Suppressor macrophage treated with lipopolysaccharide for 4 hours (primary cell): ENCODE measurements at places on chromosomes 5 and 9.
A peak's percentile ranks its signal among the peaks of the same experiment; 100 is the strongest.

DNA sequence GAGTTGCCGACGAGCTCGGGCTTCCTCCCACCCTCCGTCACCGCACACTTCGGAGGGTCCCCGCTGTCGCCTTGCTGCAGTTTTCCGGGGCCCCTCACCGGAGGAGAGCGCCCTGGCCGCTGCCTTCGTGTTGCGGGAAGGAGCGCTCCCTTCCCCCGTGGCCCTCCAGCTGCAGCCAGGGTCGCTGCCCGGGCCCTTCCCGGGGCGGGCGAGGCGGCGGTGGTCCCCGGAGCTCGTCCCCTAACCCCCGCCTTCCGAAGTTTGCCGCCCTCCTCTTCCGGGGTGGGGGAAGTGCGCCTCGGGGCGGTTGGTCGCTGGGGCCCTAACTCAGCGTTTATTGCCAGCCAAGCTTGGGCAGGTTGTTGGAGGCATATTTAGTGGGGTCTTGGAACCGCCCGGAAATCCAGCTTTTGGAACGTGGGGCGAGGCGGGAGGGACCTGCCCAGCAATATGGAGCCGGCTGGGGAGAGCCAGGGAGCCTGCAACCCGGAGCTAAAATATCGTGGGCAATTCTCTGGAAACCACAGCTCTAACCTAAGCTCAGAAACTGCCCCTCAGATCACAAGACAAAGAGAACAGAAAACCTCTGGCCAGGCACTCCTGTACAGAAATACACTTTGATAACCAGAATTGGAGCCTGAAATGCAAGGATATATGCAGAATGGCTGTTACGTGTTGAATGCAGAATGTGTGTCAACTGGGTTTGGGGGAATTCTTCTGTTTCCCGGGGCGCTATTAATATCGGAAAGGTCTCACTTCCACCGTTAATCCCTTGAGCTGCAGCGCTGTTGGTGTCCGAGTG is 890 bp downstream of the PIK3R1 start:
- peak; percentile 45 for DNase-seq

DNA sequence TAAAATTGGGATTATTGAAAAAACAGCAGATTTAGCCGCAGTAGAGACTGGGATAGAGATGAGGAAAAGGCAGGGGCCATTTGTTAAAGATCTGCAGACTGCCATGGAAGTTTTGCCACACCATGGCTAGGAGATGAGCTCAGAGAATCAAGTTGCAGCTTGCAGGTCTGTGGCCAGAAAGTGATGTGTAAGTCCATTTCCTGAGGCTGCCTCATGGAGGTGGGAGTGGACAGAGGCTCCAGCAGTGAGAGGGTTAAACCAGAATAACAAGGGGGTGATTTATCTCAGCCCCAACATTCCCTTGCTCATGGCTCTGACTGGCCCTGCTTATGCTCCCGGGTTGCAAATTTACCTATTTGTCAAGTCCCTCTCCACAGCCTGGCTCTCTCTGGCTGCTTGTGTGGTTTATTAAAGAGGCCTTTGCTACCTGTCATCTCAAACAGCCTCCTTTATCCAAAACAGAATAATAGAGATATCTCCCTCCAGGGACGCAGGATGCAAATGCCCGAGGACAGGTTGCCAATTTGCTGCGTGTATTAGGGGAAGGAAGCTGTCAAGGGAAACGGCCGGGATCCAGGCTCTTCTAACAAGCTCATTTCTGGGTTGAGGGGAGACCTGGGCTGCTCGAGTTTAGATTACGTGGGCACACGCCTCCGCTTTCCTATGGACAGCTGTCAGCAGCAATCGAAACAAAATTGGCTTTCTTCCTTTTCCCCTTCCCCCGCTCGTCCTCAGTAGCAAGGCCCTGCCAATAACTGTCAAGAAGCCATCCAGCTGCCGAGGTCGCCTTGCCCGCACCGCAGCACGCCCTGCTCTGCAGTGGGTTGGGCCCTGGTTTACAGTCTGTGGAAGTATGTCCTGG is 72.8 kb upstream of the PITX1 start:
- no peak for DNase-seq

GRCh38 chr5:15689836-15690235 is 189.9 kb downstream of the FBXL7 start:
- no peak for DNase-seq

GRCh38 chr5:40911266-40911665 is 2.0 kb downstream of the C7 start:
- no peak for DNase-seq

GRCh38 chr5:32202394-32202793 is 28.3 kb upstream of the GOLPH3 start:
- DNase-seq, result peak; percentile 42

DNA sequence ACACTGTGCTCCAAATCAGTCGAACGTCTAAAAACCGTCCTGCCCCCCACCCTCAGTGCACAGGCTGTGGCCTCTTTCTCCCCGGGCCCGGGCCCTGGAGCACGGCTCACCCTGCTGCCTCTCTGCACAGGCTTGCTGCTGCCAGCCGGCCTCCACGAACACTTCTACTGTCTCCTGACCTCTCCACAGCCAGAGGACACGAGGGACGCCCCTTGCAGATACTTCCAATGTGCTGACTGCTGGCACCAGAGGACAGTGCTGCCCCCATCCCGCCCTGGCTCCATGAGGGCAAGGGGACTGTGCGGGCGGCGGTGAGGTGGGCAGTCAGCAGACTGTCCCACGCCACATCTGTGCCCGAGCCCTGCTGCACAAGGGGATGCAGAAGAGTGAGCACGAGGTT is 174.8 kb downstream of the COL23A1 start:
- no peak for DNase-seq

- DNase-seq, result peak; percentile 99
These were observed 4.4 kb downstream of the SLC25A25 start for GRCh38 chr9:128072144-128073021.

- DNase-seq, result no peak
These were observed 2.0 kb downstream of the OR1J1 start for GRCh38 chr9:122475717-122476116.

GRCh38 chr9:137813167-137813566 is 64.4 kb upstream of the CACNA1B start:
- no peak for DNase-seq

- no peak for DNase-seq
These were observed 48.9 kb downstream of the AHRR start for GRCh38 chr5:370311-370958.

GRCh38 chr9:116494815-116495634 is 192.1 kb upstream of the TRIM32 start:
- DNase-seq, result peak; percentile 42

DNA sequence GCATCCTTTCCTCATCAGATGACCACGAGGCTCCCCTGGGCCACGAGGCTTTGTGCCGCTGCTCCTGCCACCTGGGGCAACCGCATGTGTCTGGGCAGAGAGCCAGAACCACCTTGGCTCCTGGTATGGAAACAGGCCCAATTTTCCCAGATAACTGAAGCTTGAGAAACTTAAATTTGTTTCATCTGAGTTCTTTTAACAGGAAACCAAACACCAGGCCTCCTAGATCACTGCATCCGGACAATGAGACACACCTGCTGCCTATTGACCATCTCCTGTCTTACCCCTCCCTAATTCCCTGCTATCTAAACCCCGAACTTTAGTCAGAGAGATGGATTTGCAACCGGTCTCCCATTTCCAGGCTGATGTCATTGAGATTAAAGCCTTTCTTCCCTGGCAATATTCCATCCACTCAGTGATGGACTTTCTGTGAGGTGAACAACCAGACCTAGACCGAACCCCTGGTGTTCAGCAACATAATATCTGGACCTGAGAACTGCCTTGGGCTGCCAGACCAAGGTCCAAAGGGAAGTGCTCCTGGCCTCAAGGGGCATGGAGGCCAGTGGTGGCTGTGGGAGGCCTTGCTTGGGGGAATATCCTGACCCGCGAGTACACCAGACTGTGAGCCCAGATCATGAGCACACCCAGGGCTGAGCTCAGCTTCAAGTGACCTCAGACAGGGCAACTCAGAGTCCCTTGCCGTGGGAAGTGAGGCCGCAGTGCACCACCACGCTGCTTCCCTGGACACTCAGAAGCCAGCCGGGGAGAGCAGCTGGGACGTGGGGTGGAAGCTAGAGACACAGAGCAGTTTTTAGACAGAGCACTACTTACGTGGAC is 199.7 kb downstream of the HSPA4 start:
- no peak for DNase-seq

- no peak for DNase-seq
These were observed 215.0 kb downstream of the SEMA6A start for GRCh38 chr5:116359592-116359991.

DNA sequence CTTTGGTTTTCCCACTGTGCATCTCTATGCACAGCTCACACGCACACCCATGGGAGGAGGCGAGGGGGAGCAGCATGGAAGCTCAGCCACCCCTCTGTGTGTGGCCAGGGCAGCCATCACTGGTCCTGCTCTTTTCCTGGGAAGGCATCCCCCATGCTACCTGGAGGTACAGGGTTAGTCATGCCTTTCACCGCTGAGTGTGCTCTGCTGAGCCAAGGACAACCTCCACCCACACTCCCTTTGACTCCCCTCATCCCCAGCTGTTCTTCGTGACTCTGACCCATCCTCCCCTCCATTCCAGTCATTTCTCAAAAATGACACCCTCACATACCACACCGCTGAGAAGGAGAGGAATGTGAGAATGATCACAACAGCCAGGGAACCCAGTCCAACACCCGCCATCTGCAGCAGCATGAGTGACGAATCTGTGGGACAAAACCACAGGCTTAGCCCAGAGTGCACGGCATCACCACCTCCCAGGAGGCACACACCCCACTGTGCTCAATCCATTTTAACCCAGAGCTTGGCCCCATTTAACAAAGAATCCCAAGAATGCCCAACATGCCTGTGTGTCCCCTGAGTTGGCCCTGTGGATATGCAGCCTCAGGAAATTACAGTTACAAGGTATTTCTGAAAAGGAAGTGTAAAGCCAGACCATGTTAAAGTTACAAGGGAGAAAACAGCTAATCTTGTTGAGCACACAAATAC is 133.4 kb downstream of the SUSD1 start:
- DNase-seq, result no peak

DNA sequence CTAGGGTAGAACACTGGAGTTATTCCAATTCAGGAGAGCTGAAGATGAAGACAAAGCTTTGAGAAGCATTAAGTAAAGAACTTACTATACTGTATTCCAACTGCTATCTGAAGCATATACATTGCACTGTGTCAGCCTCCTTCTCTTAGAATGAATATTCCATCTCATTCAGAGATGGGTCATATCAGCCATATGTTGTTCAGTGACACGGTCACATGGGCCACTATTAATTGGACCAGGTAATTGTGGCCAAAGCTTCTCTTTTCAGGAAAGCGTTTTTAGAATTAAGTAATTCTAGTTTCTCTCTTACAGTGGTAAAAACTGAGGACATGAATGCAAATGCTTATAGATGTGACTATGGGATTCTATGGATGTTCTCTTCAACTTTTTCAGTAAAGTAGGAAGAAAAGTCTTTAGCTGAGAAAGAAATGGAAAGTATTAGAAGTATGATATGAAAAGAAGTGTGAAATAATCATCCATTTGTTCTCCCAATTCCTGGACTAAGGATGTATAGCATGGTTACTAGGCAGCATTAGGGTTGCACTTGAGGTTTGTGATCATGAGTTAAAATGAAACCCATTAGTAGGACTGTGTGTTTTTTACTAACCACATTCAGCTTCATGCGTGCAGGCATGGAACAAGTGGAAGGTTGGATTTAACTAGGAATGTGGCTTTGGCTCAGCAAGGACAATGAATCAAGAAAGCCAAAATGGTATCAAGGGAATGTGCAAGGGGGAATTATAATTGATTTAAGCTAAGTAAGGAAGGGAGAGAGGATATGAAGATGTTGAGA is 40.9 kb downstream of the CETN3 start:
- no peak for DNase-seq

- no peak for DNase-seq
These were observed 39.3 kb downstream of the SECISBP2 start for GRCh38 chr9:89357331-89358197.

GRCh38 chr5:126947146-126948010 is 83.0 kb downstream of the MARCHF3 start:
- no peak for DNase-seq

- DNase-seq, result no peak
These were observed 499.2 kb upstream of the COX7C start for GRCh38 chr5:86118542-86118941.

- DNase-seq, result no peak
These were observed 221.6 kb upstream of the SLC30A5 start for GRCh38 chr5:68872088-68872839.

DNA sequence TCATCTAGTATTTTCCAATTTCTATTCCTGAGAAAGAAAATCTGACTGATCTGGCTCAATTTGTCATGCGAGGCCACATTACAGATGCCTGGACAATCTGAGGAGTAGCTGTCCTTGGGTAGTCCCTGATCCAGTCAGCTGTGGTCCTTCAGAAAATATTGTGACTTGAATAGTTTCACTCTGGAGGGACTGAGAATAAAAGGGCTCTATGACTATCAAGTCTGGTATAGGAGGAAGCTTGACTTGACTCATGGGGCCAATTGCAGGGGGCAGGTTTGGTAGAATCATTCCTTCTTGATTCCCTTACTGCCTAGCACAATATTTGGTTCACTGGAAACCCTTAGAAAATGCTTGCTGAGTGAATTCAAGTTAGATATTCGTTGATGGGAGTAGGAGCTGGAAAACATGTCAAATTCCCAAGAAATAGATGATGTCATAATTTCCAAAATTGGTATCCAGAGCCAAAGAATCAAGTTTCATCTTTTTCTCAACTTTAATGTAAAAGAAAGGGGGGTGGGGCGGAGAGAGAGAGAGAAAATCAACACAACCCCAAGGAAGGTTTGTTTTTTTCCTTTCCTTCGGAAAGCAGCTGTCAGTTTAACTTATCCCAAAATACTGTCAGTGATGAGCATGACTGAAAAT is 32.4 kb upstream of the STX17 start:
- no peak for DNase-seq

DNA sequence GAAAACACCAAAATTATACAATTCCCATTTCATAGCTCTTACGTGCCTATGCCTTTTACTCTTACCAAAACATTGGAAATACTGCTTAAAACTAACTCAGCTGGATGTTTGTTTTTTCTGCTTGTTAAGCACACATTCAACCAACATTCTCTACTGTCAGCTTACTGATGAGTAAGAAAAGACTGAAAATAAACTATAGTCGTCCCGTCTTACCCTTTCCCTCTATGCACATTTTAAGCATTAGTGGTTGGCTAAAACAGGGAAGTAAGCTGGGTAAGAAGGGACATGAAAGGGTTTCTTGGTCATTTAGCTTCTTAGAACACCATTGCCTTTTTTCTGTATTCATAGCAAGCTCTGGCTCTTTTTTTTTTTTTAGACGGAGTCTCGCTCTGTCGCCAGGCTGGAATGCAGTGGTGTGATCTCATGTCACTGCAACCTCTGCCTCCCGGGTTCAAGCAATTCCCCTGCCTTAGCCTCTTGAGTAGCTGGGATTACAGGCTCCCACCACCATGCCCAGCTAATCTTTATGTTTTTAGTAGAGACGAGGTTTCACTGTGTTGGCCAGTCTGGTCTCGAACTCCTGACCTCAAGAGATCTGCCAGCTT is 232.1 kb upstream of the PCSK5 start:
- DNase-seq, result no peak

GRCh38 chr5:9776525-9776924 is 146.4 kb upstream of the TAS2R1 start:
- DNase-seq, result no peak
